ENCODE measurements at places on chromosomes 12 and 14. TPM values are rescaled to one million over a fixed set of nuclear protein-coding genes. Genes with fewer than 3 reads are reported as not detected.

Gene SAMD15
- 3.3 TPM for total RNA-seq

Gene STYK1
- not detected for total RNA-seq

Gene IRAK3
- total RNA-seq: 10.8 TPM

Gene ZFHX2
- 0.66 TPM for total RNA-seq

Gene OAS1
- total RNA-seq: 0.87 TPM

Measured in smooth muscle cell of trachea (primary cell).